ENCODE measurements at places on chromosomes 2 and 18.
A peak's percentile ranks its signal among the peaks of the same experiment; 100 is the strongest.

DNA sequence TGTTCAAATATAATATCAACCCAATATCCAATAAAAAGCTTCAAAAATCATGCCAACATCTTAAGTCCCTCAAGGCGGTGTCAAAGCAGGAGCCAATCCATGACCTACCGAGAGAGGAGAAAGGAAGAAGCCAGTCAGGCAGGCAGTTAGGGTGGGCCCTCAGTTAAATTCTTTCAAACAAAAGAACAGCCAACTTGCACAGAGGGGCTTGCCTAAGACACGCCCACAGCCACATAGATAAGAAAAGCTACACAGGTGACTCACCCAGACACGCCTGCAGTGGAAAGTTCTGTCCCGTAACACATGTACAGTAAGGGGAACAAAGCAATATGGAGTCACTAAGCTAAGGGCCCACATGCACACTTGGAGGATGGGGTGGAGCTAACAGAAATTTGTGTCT, 61.3 kb downstream of the SP110 start:
- no peak for DNase-seq

- DNase-seq: no peak
Observed at GRCh38 chr2:11169333-11169732, 14.1 kb downstream of the SLC66A3 start.

GRCh38 chr2:178804791-178805190, 2.4 kb downstream of the TTN start:
- DNase-seq: peak; percentile 33

DNA sequence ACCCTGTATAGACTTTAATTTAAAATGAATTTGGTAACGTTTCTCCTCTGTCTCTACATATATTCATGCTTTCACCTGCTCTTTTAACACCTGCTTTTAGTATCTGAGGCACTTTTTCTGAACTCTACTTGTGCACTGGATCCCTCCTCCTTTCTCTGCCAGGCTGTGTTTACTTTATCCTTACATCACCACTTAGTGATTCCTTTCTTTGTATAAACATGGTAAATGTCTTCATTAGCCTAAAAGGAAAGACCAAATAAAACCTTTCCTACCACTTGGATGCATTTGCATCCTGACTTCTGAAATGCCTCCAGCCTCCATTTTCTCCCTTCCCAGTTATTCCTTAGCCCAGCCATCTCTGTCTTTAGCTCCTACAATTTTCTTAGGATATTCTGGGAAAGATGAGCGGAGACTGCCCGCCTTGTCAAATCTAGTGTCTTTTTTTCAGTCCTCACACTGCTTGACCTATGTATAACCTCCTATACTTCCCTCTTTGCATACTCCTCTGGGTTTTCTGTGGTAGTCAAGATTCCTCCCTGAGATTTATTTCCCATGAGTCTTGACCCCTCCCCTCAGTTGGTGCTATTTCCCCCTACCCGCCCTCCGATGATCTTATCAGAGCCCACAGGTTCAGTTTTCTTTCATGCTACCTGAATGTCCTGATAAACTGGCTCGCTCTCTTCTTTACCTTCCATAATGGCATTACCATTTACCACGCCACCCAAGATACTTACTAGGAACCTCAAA, 44.8 kb downstream of the REL start:
- no peak for DNase-seq

DNA sequence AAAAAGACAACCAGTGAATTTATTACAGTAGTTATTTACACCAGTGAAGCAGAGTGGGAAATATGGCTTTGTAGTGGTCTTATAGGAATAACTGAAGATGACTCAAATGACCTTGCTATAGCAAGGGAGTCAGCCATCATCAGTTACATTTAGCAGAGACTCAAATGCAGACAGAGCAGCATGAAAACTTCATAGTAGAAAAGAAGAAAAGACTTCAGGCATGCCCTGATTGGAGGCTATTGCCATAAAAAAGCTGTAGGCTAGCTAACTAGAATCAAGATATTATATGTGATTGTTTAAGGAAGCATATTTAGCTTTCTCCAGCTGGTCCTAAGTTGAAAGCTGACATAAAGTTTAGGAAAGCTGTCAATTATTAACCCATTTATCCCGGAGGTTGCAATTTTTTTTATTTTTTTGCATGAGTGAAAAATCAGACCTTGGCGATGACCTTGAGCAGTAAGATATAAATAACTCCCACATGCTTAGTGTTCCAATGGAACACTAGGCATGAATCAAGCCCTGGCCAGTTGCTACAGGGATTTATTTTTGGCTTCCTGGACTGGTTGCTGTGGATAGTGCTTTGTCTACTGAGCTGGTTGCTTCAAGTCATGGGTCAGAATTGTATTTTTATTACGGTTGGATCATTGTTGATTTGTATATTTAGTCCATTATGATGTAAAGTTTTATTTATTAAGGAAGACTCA, 675.6 kb upstream of the VRK2 start:
- no peak for DNase-seq

DNA sequence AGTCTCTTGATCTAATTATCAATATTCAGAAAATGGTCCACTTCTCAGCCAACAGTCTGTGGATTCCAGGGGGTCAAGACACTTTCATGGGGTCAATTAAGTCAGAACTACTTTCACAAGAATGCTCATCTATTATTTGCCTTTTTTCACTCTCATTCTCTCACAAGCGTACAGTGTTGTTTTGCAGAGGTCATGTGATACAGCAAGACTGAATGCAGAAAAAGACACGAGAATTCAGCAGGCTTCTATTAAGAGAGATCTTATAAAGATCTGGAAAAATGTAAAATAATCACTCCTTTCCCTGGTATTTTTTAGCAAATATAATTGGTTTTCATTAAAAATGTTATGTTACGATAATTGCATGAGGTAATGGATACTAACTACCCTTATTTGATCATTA, 8.7 kb downstream of the RPRD1A start:
- DNase-seq: no peak

DNA sequence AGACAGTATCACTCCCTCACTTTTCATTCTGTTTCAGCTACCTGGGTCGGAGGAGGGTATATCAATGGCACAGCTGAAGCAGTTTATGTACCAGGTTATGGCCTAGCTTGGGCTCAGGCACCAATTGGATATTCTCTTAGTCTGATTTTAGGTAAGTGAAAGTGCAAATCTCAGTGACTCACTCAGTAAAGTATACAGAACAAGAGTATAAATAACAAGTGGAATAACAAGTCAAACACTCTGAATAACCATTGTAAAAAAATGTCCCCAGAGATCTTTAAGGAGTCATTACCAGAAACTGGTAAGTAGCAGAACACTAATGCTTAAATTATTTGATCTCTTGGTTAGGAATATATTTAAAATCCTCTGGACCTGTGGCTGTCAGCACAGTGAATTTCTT, 5.7 kb downstream of the SLC5A7 start:
- no peak for DNase-seq

GRCh38 chr2:154707994-154708575, 9.6 kb downstream of the KCNJ3 start:
- DNase-seq: no peak

DNA sequence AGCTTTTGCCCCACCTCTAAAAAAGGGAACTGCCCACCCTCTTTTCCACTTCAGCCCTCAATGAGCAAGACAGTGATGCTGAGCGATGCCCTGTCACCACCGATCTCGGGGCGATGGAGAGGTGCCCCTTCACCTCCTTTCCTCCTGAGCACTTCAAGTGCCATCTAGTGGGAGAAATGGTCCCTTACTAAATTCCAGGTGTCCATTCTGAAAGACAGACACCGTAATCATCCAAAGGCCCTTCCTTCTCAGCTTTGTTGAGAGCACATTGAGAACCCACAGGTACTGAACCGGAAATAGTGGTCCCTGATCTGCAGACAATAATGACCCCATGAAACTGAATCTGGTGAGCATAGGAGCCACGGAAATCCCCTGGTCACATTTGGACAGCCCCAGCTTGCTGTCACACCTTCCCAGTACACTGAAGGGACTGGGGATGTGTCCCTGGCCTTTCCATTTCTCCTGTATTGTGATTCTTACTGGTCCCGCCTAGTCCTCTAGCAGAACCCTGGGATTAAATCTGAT, 38.5 kb downstream of the KCTD18 start:
- DNase-seq: peak; percentile 23

DNA sequence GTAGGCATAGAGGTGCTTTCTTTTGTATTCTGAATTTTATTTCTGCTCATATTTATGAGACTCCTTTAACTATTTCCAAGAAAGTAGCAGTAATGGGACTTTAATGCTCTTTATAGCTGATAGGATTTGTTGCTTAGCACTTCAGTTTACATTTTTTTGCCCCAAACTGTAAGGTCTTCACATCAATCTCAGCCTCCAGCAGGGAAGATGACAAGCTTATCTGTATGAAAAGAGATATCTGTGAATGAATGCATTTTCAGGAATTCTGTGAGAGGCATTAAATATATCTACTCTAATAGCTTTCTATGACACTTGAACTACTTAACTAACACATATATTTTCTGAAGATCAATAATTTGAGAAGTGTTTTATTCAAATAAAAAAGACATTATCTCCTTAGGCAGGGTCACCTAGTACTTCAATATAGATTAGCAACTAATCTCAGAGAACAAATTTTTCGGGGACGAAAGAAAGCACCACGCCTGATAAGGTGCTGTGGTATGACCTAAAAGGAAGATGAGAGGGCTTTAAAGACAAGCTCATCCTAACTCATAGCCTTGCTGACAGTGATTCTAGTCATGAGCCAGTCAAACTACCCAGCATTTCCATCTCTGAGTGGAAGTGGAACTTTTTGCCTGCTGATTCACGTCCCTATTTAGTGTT, 766.1 kb upstream of the CNTNAP5 start:
- DNase-seq: no peak

GRCh38 chr18:74281011-74281979, 10.5 kb downstream of the CYB5A start:
- no peak for DNase-seq

DNA sequence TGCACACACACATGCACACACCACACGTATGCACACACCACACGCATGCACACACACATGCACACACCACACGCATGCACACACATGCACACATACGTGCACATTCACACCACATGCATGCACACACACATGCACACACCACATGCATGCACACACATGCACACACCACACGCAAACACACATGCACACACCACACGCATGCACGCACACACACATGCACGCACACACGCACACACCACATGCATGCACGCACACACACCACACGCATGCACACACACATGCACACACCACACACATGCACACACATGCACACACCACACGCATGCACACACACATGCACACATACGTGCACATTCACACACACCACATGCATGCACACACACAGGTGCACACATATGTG, 169.8 kb upstream of the SALL3 start:
- no peak for DNase-seq

- DNase-seq: no peak
Observed at GRCh38 chr18:46910856-46911255, 6.5 kb downstream of the PIAS2 start.

DNA sequence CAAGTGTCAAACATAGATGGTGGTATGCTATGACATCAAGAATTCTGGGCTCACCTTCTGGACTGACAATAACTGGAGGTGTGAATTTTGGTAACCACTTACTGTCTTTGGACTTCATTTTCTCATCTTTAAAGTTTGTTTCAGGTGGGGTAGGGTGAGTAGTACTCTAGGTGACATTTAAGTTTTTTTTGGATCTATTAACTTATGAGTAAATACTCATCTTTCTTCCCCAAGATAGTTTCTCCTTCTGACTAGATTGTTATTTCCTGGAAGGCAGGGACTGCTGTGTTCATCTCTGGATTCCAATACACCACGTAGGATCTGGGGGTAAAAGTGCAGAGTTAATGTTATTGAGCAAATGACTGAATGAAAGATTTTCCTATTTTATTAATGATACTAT, 55.9 kb downstream of the ICOS start:
- DNase-seq: no peak

All from SW 1271 (cell line).